ENCODE measurements at places on chromosomes 4 and X.

GRCh38 chr4:55355555-55355954 is 9.5 kb downstream of the SRD5A3 start:
- DNase-seq: no peak

DNA sequence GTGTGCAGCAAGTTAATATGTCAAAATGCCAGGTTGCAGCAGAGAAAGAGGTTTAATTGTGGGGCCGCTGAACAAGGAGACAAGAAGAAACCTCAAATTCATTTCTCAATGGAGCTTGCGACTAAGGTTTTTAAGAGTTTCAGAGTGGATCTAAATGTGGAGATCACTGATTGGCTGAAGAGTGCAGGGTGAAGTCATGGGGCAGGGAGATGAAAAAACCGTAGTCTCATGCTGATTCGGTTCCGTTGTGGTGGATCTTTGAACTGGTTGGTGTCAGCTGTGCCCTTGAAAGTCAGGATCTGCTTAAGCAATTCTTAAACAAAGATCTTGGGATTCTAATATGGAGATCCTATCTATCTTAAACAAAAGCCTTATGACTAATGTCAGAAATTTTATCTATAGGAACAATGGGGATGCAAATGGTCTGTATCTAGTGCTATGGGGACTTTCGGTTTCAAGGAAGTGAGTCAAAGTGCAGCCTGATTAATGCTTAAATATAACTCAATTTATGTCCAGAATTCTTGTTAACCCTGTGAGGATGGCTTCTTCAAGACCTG is 173.9 kb upstream of the CENPE start:
- no peak for DNase-seq

DNA sequence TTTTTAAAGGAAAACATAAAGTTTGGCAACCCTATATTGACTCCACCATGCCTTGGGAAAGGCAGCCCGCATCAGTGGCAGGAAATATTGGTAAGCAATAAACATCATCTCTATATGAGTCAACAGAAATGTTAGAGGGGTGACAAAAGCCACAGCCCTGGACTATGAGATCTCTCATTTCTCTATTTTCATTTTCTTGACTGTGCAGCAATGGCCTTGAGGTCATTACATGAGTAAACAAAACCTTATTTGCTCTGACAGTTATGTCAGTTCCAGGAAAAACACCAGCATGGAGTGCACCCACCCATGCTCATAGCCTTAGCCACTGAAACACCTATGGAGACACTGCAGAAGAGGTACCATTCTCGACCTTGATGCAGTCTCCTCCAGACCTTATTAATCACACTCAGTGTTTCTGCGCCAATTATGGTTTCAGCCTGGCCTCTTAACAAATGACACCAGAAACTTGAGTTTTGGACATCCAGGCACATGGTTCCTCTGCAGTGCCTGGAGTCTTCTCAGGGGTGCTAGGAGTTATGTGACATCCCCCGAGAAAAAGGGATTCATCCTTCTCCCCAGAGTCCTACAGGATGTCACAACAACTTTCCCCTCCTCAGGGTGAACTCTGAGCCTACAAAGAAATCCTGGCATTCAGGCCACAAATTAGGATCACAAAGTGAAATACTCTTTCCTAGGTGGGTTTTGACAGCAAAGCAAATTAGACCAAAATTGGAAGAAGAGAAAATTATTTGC is 16.0 kb upstream of the HPGD start:
- DNase-seq: no peak

GRCh38 chrX:43474321-43474720 is 181.8 kb upstream of the MAOA start:
- DNase-seq: no peak

- peak; percentile 89 for DNase-seq
Measured at GRCh38 chr4:76634220-76634619, 199.2 kb downstream of the SHROOM3 start.

GRCh38 chrX:38335382-38335781 is 8.1 kb upstream of the RPGR start:
- no peak for DNase-seq

DNA sequence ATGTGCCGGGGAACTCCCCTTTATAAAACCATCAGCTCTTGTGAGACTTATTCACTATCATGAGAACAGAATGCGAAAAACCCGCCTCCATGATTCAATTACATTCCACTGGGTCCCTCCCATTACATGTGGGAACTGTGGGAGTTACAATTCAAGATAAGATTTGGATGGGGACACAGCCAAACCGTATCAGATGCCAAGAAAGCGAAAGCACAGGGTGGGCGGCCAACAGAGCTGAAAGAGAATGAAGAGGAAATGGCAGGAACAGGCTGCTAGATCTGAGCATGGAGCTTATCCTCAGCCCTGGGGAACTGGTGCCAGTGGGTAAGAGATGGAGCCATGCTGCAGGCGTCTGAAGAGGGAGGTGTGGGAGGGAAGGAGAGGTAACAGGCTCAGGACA is 117.7 kb upstream of the PNPLA4 start:
- DNase-seq: no peak

- no peak for DNase-seq
Measured at GRCh38 chr4:25585901-25586523, 69.6 kb upstream of the SLC34A2 start.

GRCh38 chr4:53476232-53477037 is 99.0 kb downstream of the FIP1L1 start:
- peak; percentile 99 for DNase-seq

DNA sequence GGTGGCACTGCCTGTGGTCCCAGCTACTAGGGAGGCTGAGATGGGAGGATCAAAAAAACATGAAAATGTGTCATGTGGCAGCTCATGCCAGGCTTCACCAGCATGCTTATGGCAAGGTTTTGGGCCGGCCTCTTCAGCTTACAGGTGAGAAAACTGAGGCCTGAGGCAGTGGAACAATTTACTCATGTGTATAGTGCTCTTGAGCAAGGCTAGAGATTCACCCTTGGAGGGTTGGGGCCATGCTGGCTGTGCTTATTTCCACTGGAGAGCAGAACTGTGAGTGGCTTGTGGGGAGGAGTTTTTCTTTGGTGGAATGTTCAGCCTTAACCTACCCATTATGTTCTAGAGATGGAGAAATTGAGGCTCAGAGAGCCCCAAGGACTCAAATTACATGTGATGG is 31.8 kb downstream of the NSD2 start:
- no peak for DNase-seq

- DNase-seq: no peak
Measured at GRCh38 chrX:94493405-94493804, 819.4 kb downstream of the FAM133A start.

- no peak for DNase-seq
Measured at GRCh38 chrX:45750639-45751038, 550.0 kb upstream of the DIPK2B start.

DNA sequence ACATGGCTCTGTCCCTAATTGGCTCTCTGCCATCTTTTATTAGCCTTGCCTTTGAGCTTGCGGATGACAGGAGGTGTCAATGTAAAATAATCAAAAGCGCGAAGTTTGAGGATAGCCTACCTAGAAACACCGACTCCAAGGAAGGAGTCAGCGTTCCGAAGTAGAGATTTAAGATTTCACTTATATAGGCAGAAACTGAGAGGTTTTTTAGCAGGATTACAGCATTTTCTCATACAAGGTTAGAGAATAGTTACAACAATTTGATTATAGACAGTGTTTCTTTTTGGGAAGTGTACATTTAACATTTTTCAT is 499 bp upstream of the NFXL1 start:
- DNase-seq: no peak

- peak; percentile 47 for DNase-seq
Measured at GRCh38 chr4:57037982-57038604, 59.4 kb downstream of the POLR2B start.

DNA sequence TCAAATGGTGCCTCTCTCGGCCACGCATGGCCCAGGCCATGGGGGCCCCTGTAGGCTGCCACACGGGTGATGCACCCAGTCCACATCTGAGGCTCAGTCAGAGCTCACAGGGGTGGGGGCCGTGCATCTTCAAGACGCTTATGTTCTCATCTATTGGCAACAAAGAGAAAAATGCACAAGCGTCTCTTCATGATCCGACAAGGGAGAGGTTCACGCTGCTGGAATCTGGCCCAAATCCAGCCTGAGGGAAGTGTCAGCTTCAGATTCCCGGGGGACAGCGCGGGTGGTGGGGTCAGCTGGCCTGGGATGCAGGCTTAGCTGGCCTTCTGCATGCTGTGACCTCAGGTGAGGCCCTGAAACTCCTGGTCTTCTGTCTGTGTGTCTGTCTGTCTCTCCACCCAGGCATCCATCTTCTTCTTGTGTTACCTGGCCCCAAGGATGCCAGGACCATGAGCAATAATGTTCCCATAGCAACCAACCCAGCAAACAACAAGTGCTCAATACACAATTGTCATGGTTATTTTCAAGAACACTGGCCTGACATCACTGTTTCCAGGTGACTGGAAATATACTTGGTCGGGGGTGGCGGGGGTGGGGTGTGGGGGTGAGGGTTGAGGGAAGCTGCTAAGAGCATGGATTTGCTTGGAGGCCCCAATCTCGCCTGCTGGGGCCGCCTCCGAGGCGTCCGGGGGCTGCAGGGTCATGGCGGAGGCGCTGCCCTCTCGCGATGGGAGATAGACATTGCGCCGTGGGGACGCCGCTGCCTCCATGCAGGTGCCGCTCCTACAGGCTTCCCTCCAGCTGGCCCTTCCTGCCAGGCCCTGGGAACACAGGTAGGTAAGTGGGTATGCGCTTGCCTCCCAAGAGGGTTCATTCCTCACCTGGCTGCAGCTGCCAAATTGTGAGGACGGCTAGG is 48.3 kb downstream of the ABLIM2 start:
- DNase-seq: peak; percentile 7

- peak; percentile 45 for DNase-seq
Measured at GRCh38 chrX:130575831-130576389, 174.1 kb downstream of the RBMX2 start.

DNA sequence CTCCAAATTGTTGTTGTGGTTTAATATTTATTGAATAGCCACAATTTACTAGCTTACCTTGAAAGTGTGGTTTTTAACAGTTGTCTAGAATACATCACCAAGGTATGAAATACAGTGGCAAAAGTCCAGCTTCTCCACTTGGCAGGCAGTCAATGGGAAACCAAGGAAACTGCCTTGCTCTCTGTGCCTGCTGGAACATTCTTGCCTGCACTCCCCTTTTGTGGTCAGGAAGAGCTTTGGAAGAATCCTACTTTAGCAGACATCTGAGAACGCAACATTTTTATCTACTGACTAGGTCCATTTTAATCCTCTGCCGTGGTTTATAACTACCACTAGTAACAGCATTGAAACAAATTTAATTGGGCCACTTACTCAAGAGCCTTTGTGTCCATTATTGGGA is 64.5 kb downstream of the TENM3 start:
- peak; percentile 98 for DNase-seq

DNA sequence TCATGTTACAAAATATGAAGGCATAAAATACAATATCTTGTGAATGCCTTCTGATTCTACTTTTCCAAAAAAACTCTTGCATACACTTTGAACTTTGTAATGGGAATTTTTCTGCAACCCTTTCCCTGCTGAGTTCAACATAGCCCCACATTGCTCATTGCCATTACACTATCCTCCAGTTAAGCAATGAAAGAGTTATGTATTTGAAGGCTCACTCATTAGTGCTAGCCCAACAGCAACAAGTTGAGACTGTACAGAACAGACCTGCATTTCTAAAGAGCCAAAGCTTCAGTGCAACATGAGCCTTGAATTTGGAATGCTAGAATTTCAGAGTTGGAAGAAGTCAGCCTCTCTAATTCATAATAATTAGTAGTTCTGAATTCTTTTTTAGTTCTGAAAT is 44.4 kb upstream of the STAG2 start:
- no peak for DNase-seq

Data from EH (cell line).